ENCODE measurements at places on chromosomes 16 and 17.
A peak's percentile ranks its signal among the peaks of the same experiment; 100 is the strongest.

- DNase-seq, result no peak
Measured at GRCh38 chr16:471353-472198, 46.1 kb downstream of the RAB11FIP3 start.

- DNase-seq, result no peak
Measured at GRCh38 chr16:23424292-23424958, 28.6 kb downstream of the COG7 start.

DNA sequence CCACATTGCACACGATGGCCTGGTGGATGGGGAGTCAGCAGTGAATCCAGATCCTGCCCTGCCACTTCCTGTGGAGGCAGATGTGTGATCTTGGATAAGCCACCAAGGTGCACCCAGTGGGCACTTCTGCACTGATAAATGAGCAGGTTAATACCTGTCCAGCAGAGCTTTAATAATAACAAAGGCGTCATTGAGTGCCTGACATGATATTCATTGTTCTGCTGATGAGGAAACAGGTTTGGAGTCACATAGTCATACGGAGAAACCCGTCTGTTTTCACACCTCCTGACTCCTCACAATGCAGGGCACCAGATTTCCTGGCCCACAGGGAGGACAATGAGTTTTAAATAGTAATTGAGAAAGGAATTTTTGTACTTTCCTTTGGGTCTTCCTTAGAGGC is 324.6 kb upstream of the CDH5 start:
- no peak for DNase-seq

DNA sequence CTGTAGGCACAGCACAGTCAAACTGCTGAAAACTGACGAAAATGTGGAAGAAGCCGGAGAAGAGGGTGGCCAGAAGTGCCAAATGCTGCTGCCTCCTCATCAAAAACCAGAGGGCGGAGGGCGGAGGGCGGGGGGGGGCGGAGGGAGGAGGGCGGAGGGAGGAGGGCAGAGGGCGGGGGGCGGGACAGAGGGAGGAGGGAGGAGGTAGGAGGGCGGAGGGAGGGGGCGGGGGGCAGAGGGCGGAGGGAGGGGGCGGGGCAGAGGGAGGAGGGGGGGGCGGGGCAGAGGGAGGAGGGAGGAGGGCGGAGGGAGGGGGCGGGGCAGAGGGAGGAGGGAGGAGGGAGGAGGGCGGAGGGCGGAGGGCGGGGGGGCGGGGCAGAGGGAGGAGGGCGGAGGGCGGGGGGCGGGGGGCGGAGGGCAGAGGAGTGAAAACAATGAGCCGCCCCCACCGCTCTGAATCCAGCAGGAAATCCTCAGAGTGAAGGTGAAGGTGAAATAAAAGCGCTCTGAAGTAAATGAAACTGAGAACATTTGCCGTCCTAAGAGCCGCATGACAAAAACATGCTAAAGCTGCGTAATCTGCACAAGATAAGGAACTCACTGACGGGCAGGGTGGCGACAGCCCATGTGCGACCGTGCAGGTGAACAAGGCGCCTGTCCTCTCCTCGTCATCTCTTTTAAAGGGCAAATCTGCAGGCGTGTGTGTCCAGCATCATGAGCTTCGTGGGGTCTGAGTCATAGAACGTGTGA is 22.6 kb upstream of the CBFA2T3 start:
- peak; percentile 27 for DNase-seq

DNA sequence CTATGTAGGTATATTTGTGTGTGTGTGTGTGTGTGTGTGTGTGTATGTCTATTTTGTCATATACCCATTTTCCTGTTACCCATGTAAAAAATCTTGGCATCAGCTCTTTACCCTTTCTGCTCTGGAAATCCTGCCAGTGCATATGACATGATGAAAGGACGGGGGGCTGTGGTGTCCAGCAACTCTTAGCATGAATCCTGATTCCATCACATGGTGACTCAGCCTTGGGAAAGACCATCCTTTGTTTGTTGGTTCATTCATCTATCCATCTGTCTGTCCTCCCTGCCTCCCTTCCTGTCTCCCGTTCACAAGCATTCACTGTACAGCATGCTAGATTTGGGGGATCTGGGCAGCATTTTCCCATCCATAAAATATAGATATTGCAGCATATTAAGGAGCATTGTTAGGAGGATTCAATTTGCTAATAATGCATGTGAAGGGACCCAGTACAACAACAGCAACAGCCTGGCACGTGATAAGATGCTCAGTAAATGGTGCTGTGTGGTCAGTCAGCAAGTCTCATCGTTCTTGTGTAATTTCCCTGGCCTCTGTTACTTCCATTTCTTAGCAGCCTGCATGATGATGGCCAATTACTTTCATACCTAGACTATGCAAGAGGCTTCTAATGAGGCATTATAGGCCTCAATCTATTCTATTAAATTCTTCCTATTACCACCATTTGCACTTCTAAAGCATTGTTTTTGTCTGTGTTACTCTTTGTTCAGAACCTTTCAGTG is 191.0 kb downstream of the PRKCA start:
- DNase-seq, result no peak

DNA sequence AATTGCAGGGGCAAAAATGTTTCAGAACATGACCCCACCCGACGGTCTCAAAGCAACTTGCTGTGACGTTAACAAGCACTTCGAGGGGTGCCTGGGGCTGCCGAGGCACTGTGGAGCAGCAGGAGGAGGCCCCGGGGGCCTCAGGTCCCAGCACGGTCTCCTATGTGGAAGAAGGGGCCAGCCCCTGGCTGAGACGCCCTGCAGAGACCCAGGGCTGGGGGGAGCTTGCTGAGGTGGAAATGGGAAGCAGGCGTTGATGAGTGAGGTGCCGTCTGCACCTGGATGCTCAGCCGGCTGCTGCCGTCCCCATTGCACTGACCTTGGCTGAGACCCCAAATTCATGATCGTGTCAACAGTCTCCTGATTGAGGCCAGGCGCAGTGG is 46.5 kb downstream of the NT5M start:
- DNase-seq, result no peak

DNA sequence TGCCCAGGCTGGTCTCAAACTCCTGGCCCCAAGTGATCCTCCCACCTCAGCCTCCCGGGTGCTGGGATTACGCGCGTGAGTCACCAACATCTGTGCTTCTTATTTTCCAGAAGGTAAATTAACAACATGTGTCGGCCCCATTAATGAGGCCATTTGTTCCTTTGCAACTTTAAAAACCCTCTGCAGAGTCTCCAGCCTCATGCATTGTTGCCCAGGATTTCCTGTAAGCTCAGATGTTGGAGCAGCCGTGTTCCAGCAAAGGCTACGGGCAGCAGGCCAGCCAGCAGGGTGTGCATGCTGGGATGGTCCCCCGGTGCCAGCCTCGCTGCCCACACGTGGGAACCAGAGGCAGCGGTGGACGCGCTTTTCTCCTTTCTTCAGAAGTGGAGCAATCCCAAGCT is 19.1 kb upstream of the HEXD start:
- DNase-seq, result no peak

GRCh38 chr17:72872396-72872795 is 220.1 kb downstream of the SLC39A11 start:
- no peak for DNase-seq

- peak; percentile 22 for DNase-seq
Measured at GRCh38 chr17:45224671-45225050, 3.0 kb downstream of the FMNL1 start.

- DNase-seq, result no peak
Measured at GRCh38 chr16:88602091-88602490, 31.9 kb downstream of the ZC3H18 start.

DNA sequence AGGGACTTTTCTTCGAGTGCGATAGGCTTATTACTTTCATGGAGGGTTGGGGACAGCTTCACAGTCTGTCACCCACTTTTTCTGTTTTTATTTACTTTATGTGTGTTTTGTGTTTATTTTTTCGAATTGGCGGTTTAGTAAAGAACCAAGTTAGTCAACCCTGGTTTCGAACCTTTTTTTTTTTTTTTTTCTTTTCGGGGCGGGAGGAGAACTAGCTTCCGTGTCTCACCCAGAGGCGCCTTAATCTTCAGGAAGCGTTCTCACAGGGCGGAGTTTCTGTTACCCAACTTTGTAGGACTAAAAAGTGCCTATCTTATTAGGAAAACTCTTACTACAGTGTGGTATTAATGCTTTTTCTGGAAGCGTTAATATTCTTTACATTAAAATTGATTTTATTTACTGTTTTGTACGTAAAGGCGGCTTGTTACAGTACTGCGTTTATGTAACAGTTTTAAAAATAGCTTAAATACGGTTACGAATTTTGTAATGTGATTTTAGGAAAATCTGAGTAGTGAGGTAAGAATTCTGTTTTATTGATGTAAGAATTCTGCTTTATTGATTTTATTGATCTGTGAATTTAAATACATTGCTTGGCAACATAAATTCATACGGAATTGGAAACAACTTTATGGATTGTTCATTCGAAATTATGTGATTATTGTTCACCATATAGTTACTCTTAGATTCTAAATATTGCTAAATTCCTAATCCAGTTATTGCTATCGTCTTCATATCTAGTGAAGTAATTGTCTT is 885 bp downstream of the ZNF207 start:
- peak; percentile 35 for DNase-seq

DNA sequence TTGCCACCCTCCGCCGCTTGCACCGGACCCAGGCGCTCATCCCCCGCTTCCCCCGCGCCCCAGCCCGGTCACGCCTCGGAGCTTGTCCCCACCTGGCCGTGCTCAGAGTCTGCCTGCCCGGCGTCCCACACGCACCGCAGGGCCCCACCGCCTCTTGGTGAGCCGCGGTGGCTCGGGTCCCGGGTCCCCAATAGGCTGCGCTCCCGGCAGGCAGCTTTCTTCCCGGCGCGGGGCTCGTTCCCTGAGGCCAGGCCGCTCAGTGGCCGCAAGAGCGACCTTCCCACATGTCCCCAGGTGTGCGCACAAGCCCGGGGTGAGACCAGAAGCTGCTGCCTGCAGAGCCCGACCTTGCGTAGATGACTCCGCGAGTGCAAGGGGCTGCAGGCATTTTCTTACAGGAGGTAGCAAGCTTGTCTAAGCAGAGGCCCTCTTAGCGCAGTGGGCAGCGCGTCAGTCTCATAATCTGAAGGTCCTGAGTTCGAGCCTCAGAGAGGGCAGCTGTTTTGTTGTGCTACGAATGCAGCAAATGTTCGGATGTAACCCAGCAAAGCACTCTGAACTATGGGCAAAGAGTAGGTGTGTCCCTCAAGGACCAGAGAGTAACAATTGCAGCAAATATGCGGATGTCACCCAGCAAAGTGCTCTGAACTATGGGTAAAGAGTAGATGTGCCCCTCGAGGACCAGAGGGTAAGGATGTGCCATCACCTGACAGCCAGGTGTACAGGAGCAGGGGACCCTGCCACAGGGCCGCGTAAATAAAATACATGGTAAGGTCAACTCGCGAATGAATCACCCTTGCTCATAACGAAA is 15.6 kb downstream of the TLE7 start:
- DNase-seq, result no peak

- no peak for DNase-seq
Measured at GRCh38 chr17:68289473-68289872, 1.5 kb downstream of the SLC16A6 start.

- no peak for DNase-seq
Measured at GRCh38 chr17:38746849-38747462, 1.2 kb downstream of the PCGF2 start.

- DNase-seq, result no peak
Measured at GRCh38 chr17:57419940-57420550, 163.7 kb downstream of the MSI2 start.

GRCh38 chr17:65455154-65455971 is 106.1 kb downstream of the AXIN2 start:
- no peak for DNase-seq

- no peak for DNase-seq
Measured at GRCh38 chr17:73446617-73447016, 134.8 kb upstream of the CDC42EP4 start.

- no peak for DNase-seq
Measured at GRCh38 chr17:30360086-30360808, 18.5 kb upstream of the CPD start.

DNA sequence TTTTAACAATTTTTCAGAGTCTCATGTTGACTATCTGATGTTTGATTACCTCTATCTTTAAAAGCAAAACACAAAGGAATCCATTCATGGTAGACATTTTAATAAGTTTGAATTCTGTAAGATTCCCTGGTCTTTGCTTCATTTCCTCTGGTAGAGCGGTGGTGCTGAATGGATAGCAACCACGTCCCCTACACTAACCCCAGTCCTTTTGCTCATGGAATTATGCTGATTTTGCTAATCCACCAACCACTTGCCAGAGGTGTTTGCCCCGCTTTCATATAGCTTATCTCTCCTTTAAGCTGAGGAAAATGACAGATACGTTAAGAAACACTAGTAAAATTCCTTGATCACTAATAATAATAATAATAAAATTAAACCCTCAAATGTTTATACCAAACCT is 9.5 kb downstream of the KCNJ16 start:
- no peak for DNase-seq

GRCh38 chr17:7858522-7858810 is 663 bp downstream of the CYB5D1 start:
- no peak for DNase-seq

DNA sequence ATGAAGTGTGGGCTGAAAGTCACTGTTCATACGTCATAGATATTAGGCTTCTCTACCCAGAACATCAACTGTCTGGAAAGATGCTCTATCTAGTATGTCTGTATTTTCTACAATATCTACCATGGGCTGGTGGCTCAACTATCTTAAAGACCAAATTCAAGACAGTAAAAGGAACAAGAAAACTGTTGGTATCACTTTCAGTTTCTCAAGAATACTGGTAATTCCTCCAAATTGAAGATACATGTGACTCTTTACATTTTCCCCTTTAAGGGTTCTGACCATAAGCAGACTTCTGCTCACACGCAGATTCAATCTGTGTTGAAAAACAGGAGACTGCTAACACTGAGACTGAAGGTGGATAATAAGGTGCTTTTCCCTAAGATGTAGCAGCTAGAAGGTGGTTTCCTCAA is 24.2 kb downstream of the XPO6 start:
- DNase-seq, result no peak

DNA sequence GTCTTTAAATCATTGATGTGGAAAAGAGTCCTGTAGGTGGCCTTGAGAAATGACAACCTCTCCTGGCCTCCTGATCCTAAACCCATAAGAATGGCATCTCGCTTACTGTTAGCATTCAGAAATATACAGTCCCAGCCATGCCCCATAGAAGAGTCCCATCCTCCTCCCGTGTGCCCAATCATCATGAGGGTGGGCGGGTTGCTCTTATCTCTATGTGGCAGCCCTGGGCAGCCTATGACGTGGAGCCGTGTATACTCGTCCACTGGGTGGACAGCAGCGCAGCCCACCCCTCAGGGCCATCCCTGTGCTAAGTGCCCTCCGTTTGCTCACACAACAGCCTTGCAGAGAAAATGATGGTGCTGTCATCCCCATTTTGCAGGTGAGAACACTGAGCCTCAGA is 105.3 kb downstream of the AMFR start:
- DNase-seq, result no peak

DNA sequence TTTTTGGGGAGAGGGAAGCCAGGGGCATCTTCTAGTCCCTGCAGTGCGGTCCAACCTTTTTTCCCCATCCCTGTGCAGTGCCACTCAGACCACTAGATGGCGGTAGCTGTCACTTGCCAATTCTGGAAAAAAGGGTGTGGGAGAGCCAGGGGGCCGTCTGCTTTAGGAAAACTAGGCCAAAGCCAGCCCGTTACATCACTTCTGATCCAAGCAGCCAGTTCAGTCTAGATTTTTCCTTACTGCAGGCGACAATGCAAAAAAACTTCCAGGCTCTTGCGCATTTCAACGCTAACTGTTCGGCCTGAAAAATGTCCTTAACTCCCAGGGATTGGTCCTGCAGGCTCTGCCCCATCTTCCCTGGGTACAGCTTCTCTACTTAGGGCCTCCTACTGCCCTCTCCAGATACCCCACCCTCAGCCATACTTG is 69.2 kb upstream of the CES5A start:
- no peak for DNase-seq
